Activated gamma-delta T cell treated with Interleukin-2 at 50 U/mL for 16 hours (primary cell): ENCODE measurements at places on chromosomes 3 and 15.

- no peak for DNase-seq
Measured at GRCh38 chr3:127408684-127409420, 121.0 kb upstream of the PRR20G start.

DNA sequence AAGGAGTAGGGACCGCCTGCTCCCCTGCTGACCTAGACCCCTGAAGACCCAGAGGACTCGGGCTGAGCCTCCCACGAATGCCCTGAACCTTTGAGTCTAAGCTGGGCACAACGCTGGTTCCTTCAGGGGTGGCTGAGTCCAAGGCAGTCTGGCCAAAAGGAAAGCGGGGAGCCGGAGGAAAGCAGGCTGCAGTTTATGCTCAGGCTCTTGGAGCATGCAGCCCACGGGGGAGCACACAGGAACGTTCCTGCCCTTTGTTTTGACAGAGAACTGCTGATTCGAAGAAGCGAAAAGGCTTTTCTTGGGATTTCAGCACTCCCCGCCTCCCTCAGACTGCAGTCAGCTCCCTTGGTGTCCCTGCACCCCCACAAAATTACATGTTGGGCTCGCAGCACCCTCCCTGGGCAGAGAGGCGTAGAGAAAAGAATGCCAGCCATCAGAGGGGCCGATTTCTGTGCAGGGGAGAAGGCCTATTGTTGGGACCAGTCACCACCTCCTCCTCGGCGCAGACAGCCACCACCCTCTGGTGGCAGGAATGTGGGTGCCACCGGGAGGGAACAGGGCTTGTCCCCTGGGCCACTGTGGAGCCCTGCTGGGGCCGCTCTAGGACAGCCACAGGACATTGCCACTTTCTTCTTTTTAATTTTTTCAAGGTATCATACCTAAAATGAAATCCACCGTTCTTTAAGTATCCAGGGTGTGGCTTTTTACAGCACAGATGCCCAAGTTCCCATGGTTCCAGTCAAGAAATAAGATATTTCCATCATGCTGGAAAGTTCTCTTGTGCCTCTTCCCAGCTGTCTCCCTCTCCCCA is 72.2 kb downstream of the SMAD6 start:
- DNase-seq: peak; percentile 24

GRCh38 chr15:89566621-89567294 is 8.5 kb upstream of the TICRR start:
- no peak for DNase-seq

DNA sequence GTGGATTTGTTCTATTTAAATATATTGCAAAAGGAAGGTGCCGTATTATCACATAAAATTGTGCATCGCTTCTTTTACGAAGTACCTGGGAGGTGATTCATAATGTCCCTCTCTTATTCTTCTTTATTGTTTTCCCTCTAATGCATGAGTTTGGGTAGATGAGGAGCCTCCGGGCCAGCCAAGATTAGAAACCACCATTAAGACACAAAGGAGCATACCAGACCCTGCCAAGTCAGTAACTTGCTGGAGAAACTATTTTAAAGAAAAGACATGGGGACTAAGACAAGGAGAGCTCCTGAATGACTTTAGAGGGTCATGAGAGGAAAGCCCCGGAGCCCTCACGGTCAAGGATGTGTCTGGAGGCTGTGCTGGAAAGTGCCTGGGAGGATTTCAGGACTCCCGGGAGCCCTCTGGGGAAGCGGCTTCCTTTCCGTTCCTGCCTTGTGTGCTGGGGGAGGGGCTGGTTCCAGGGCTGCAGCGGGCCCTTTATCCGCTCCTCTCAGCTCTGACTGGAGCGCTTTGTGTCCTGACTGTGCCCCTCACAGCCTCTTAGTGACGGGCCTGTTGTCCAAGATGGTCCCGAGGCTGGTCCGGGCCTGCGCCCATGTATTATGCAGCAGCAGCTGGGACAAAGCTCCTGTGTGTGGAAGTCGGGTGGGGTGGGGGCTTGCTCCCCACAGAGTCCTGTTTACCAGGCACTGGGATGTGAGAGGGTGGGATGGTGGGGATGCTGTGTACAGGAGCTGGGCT is 35.7 kb downstream of the CORO2B start:
- DNase-seq: no peak

- DNase-seq: no peak
Measured at GRCh38 chr15:25937796-25938195, 74.7 kb upstream of the ATP10A start.

DNA sequence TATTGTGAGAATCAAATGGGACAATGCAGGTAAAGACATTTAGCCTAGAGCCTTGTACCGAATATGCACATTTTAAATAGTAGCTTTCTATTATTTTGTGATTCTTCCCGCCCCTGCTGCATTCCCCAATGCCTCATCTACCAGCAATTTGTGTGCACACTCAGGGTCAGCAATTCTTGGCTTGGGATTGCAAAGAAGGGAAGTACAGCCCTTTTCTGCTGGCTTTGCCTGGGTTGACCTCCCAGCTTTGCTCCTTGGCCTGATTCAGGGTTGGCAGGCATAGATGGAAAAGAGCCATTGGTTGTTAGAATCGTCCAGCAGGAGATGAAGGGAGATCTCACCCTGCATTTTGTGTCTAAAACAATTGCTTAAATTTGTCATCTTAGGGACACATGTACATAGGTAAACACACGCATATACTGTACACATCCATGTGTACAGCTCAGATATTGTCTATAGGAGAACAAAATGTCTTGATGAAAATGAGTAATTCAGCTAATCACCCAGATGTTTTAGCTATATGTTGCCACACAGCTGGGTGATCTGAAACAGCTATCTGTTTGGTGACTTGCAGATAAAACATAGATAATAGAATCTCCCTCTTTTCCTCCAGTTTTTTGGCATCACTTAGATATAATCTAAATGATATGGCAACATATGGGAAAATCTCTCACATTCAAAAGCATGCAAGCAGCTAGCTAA is 340.9 kb upstream of the TBL1XR1 start:
- DNase-seq: no peak

DNA sequence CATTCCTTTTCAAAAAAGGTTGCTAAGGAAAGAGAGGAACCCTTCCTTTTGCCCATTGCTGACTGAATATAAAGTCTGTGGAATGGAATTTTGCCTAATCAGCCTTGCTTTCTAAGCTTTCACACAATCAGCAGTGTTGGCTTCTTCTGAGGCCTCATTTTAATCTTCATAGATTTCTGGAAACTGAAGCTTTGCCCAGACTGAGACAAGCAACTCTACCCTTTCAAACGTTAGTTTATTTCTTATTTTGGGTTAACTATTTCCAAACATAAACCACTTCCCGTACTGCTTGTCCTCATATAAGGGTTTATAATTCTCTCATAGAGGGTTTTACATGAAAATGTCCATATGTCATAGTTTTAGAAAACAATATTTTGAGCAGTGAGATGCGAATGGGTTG is 82.9 kb downstream of the NR1D2 start:
- no peak for DNase-seq
